ENCODE measurements at places on chromosomes 5 and 9. TPM values are rescaled to one million over a fixed set of nuclear protein-coding genes. Genes with fewer than 3 reads are reported as not detected.
A peak's percentile ranks its signal among the peaks of the same experiment; 100 is the strongest.

ASS1 gene
- total RNA-seq, result not detected

RLN2 gene
- total RNA-seq, result 0.94 TPM

DNA sequence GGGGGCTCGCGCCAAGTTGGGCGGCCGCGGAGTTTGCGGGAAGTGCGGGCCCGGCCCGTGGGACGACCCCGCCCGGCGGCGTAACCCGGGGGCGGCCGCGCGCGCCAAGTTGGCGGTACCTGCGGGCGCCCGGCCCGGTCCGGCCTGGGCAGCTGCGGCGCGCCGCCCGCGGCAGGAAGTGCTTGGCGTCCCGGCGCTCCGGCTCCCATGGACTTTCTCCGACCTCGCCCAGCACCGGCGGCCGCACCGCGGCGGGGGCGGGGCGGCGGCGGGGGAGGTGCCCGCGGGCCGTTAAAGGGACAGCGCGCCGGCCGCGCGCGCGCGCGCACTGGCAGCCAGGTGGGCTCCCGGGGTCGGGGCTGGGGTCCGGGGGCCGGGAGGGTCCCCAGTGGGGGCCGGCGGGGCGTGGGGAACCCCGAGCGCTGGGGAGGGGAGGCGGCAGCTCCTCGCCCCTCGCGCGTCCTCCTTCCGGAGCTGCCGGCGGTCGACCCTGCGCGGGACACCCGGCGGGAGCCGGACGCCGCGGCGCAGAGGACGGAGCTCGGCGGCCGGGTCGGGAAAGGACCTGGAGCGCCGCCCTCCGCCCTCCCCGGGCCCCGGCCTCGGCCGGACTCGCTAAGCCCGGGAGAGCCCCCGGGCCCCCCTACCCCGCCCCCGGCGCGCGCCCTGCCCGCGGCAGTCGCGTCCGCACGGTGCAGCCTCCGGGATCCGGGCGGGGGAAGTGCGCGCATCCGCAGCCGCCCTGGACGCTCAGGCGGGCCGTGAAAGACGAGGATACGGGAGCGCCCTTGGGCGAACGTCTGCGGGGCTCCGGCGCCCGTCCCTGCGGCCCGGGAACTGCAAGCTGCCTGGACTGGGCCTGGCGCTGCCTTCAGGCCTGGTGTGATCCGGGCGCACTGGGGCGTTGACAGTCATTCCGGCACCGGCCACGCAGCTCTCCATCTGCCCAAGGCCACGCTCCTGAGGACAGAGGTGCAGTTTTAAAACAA lies at the start of gene NACC2:
Gene NACC2, minus strand, starts transcription at position 220 of the 989 bp plus-strand sequence. CDS start 44,768 bp downstream, outside the sequence.
- DNase-seq, result peak; percentile 47

DNA sequence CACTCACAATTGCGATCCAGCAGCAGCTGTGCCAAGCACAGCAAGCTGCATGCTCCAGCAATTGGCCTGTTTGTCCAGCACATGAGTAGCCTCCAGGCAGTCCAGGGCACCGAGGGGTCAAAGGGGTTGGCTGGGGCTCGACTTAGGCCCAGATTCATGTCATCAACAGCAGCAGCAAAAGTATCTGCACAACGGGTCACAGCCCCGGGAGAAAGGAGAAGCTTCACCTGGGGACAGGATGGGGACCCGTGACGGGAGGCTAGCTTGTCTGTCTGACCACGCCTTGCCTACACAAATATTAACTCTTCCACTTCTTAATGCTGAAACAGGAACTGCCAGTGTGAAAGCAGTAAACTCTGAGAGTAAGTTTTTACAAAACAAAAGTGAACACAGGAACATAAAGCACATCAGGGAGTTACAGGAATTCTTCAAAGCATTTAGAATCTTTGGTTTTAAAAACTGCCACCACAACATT lies 191.2 kb downstream of the PIK3R1 start:
- peak; percentile 6 for DNase-seq

GRCh38 chr9:91843623-91844148 lies 106.3 kb downstream of the ROR2 start:
- no peak for DNase-seq
